CD8-positive, alpha-beta memory T cell (primary cell): ENCODE measurements at places on chromosomes 7 and 10. TPM values are rescaled to one million over a fixed set of nuclear protein-coding genes. Genes with fewer than 3 reads are reported as not detected.
A peak's percentile ranks its signal among the peaks of the same experiment; 100 is the strongest.

Gene EPHB6
- 6.0 TPM for total RNA-seq

Gene STK17A
- 45.5 TPM for total RNA-seq

Gene TSPAN13
- 0.66 TPM for total RNA-seq

Gene PPP1R3C
- total RNA-seq = not detected

Gene CALY
- total RNA-seq = 1.3 TPM

Gene MYL7
- not detected for total RNA-seq

Gene LHFPL3
- total RNA-seq = not detected

Gene HTR7
- not detected for total RNA-seq

Gene SHOC2
- total RNA-seq = 63.1 TPM

Gene ZNF92
- total RNA-seq = 13.4 TPM

Gene OR6B1
- not detected for total RNA-seq

Gene ENO4
- total RNA-seq = not detected

Gene TET1
- total RNA-seq = 0.44 TPM

DNA sequence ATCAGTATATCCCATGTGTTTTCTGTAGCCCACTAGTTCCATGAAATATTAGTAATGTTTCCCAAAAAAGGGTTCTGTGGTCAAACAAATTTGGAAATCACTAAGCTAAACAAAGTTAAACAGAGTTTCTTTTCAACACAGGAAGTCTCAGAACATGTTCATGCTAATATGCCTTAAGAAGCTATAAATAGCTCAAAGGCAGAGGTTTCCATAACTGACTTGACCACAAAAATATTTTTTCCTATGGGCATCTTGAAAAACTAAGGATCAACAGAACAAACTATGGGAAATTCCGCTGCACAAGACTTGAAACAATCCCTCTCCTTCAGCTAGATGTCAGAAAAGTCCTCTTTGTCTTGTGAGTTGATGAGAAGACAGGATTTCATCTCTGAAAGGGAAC, 59.7 kb downstream of the SEM1 start:
- no peak for DNase-seq

- no peak for DNase-seq
Measured at GRCh38 chr7:16975712-16976111, 93.9 kb upstream of the AGR3 start.

GRCh38 chr7:1015196-1016121, 28.9 kb upstream of the GPR146 start:
- no peak for DNase-seq

- DNase-seq = no peak
Measured at GRCh38 chr7:24050991-24051560, 232.9 kb upstream of the NPY start.

- no peak for DNase-seq
Measured at GRCh38 chr7:29604702-29605101, 41.1 kb downstream of the PRR15 start.

DNA sequence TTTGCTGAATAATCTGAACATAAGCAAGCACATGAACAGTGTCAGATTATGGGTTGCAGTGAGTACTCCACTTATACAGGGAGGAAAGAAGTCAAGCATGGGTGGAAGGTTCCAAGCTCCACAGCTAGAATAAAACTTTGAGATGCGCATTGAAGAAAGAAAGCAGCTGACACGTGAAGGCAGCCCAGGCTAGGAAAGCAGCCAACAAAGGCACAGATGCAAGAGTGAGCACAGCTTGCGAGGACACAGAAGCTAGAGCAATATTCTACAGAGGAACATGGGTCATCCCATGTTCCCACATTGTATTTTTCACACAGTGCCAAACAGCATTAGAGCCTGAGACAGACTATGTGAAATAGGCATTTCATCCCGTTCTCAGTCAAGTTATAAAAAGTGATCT, 194.6 kb upstream of the TBX20 start:
- no peak for DNase-seq

DNA sequence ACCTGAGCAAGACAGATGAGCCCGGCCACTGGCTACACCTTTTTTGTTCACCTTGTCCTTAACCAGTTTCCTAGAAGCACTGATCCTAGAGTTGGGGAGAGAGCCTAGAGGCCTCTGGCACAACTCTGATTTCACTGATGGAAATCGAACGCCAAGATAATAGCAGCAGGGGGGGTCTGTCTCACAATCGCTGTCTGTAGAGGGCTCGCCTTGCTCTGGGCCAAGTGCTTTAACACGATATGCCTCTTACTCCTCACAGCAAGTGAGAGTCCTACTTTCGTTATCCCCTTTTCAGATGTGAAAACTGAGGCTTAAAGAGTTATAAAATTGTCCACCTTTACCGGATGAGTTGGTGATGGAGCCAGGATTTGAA, 472 bp downstream of the RASSF4 start:
- DNase-seq = no peak

DNA sequence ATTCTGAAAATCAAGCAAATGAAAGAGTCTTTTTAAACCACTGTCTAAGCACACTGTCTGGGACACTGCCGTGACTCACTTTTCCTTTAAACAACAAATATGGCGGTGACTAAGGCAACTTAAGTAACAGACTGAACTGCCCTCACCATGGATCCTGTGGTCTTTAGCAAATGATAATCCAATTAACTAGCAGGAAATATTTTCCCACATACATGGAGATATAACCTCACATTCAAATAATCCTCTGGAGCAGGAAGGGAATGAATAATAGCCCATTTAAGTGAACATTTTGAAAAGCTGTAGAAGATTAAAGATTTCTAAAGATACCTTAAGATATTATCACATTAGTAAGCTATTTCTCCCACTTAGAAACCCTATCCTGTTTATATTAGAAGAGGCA, 40.3 kb upstream of the LRRC17 start:
- no peak for DNase-seq

- peak; percentile 57 for DNase-seq
Measured at GRCh38 chr7:22885797-22886261, 63.2 kb upstream of the TOMM7 start.

GRCh38 chr10:11429439-11430052, 181.9 kb downstream of the USP6NL start:
- no peak for DNase-seq

GRCh38 chr7:27605283-27605682, 57.4 kb downstream of the HIBADH start:
- no peak for DNase-seq

GRCh38 chr7:85583131-85583953, 396.5 kb upstream of the SEMA3D start:
- no peak for DNase-seq

- no peak for DNase-seq
Measured at GRCh38 chr7:106063024-106063423, 49.1 kb downstream of the SYPL1 start.

DNA sequence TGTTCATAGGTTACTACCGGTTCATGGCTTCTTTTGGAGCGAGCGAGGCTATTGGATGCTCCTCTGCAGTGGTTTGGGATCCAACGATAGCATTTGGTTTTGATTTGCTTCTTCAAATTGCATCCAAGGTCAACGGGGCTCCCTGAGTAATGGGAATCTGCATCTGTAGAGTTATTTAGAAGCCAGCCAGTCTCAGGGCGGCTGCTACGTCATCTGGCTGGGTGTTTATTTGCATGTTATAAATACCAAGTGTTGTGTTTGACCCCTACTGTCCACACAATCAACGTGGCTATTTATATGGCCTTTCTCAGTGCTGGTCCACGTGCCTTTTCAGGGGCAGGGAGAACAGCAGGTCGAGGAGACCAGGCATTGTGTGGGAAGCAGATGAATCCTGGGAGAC, 137.7 kb downstream of the PRPF18 start:
- DNase-seq = no peak

- no peak for DNase-seq
Measured at GRCh38 chr7:26305090-26305868, 13.6 kb downstream of the SNX10 start.

DNA sequence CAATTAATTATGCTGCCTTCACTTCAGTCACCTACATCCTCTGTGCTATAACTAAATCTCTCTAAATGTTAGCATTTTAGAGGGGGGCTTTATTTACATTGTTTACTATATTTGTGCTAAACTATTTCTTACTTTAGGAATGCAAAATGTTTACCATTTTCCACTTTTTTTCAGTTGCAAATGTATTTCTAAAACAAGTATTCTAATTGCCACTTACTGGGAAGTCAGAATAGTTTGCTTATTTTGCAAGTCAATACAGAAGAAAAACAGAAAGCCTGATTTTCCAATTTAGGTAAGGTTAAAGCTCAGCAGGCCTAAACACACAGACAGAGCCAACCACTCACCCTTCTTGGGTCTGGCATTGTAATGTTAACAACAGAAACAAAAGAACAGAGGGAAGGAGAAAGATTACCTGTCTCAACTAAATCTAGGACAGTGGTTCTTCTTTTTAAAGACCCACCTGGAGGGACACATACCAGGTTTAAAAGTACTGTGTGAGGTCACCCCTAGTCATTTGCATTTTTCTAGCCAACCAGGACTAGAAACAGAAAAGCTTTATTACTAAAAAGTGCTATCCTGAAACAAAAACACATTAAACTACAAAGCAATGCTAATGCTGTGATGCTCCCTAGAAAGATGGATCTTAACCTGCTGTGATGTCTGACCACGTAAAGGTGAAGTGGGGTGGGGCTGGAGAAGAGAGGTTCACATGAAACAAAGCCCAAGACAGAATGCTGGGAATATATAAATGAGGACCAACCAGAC, 178.2 kb downstream of the SLC25A13 start:
- no peak for DNase-seq

DNA sequence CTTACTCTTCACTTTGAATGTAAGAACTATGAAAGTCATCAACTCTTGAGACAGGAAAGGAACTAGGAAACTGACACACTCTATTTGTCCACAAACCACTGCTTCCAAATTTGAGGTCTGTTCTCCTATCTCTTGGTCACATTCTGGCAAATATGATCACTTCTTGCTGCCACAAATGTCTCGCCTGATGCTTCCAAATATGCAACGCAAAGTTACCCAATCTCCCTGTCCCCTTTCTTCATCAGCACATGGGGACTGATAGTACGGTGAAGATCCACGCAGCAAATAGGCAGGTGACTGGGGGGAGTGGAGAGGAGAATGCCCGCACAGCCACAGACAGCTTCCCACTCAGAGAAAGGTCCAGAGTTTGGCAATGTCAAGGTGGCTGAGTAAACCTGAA, 92.6 kb upstream of the TCF7L2 start:
- DNase-seq = no peak

DNA sequence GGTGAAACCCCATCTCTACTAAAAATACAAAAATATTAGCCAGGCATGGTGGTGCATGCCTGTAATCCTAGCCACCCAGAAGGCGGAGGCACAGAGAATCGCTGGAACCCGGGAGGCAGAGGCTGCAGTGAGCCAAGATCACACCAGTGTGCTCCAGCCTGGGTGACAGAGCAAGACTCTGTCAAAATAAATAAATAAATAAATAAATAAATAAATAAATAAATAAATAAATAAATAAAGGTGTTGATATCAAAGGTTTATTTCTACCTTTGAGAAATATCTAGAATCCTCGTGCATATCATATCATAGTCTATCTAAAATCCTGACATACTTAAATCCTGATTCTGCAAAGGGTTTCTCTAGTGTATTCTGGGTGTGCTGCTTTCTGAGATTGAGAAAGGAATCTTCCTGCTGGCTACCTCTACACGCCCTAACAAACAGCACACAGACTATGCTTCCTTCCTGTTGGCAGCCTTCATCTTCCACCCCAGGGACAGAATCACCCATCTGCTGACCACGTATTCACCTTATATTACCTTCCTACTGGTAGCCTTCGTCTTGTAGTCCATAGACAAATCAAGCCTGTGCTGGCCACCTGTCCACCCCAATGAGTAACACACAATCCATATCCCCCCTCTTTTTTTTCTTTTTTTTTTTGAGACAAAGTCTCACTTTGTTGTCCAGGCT, 8.7 kb downstream of the ABLIM1 start:
- DNase-seq = no peak
